Naive thymus-derived CD8-positive, alpha-beta T cell (primary cell): ENCODE measurements at places on chromosomes 16 and 17.

DNA sequence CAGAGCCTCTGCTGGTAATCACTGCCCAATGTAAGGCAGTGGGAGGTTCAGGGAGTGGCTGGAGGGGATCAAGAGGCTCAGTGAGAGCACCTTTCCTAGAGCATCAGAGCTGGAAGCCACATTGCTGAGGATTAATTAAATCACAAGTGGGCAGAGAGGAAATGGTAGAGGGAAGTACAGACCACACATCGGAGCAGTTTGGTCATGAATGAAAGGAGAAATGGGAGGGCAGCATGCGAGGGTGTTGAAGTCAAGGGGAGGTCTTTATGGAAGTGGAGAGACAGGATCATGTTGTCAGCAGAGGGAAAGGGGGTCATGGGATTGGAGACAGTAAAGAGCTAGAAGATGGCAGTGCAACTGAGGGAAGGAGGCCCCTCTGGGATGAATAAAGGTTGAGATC is 2.3 kb downstream of the CCL17 start:
- no peak for DNase-seq

- no peak for DNase-seq
These were observed 591.7 kb downstream of the MAF start for GRCh38 chr16:79008869-79009179.

DNA sequence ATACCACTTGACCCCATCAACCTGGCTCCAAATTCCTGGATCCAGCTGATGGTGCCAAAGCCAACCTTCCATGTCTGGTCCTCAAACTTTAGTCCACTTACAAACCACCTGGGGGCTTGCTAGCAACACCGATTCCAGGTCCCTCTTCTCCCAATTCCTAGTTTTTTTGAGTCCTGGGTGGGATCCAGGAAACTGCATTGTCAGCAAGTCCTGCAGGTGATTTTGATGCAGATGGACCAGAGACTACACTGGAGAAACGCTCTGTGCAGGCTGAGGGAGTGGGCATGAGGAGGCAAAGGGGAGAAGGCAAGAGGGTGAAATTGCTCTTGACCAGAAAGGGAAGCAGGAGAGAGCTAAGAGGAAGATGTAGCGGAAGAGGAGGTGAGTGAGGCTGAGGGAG is 21.0 kb upstream of the NOS2 start:
- DNase-seq: no peak

- DNase-seq: no peak
These were observed 11.0 kb downstream of the ITGAM start for GRCh38 chr16:31270795-31271194.

- DNase-seq: no peak
These were observed 1.1 kb downstream of the HEATR9 start for GRCh38 chr17:35867574-35867973.

DNA sequence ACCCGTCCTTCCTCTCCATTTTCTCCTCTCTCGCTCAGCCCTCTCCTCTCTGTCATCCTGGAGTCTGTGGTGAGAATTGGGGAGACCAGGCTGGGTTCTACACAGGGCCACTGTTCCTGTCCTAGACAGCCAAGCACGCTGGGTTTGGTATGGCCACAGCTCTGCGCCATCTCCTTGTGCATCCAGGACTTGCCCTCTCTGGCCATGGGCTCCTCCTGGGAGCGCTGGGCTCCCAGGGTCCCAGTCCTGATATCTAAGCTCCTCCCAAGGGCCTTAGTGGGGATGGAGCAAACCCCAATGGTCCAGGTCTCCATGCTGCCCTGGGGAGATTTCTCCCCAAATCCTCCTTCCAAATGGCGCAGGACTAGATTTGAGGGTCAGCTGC is 27.2 kb upstream of the ITGA3 start:
- no peak for DNase-seq

DNA sequence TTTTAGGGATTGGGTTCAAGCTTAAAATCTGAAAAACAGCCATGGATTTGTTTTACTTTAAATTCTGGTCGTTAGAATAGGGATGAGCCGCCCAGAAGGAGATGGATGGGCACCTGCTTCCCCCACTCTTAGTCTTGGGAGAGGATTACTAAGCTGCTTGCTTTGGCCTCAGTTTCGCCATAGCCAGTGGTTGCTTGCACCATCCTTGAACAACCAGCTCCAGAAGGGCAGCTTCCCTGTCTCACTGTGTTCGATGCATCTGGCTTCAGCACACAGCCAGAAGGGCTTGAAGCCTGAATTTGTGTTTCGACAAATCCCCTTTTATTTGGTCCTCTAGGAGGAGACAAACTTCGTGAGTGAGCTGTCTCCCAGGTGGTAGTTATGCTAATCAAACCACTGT is 7.1 kb downstream of the CYB5D2 start:
- DNase-seq: no peak

GRCh38 chr16:13351601-13352217 is 450.3 kb downstream of the SHISA9 start:
- DNase-seq: no peak

- no peak for DNase-seq
These were observed 269.6 kb downstream of the SNX29 start for GRCh38 chr16:12245921-12246720.

DNA sequence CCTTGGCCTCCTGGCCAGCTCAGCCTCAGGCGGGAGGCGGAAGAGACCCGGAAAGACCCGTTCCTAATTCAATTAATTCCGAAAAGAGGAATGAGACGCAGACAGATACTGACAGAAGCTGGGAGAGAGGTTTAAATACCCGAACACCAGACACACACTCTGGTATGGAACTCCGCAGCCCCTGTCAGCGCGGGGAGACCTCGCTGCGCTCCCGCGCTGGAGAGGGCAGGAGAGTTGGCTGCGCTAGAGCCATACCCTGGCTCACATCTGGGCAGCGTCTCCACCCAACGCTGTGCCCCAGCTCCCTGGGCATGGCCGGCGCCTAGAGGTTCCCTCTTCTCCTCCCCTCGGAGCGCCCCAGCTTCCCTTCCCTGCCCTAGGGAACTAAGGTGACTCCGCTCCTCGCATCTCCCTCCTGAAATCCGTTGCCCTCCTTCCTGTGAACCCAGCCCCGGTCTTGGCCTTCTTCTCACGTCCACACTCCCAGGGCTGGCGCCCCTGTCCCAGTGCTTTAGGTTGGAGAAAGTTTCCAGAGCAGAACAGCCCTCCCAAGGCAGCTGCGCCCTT is 8.0 kb downstream of the NEUROD2 start:
- DNase-seq: no peak

DNA sequence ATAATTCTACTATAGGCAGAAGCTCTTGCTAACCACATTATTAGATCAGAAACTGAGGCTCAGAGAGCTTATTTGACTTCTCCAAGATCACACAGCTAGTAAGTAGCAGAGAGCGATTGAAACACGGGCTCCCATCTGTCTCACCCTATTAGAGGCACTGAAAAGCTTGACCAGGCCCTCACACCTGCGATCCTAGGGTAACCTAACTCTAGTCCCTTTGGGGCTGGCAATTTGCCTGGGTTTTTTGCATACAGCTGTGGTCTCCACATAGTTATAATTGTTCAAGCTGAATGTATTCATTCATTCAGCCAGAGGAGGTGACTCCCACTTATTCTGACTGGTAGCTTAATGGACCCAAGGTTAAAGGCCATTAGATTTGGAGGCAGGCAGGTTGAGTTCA is 121.2 kb downstream of the ANKFN1 start:
- no peak for DNase-seq

DNA sequence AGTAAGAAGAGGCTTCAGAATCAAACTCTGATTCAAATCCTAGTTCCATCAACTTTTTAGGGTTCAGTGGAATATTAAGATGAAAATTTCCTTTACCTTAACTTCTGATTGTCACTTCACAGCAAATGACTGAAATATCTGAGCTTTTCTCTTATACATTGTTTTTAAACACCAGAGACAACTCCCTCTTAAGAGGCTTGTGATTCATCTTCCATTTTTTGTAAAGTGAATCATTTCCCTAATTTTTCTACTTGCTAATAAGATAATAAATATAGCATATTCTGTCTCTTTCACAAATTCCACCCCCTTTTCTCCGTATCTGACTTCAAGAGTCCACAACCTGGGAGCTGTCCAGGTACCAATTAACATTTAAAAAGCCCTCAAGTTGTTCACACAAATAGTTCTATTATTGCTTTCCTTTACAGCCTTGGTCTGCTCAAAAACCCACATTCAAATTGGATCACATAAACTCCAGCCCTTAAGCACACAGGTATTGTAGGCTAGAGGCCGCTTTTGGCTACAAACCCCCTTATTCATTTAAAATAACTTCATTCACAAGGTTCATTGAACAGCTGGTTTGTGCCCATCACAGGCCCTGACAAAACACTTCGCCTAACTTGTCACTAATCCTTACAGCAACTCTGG is 14.1 kb upstream of the UTP6 start:
- DNase-seq: no peak

DNA sequence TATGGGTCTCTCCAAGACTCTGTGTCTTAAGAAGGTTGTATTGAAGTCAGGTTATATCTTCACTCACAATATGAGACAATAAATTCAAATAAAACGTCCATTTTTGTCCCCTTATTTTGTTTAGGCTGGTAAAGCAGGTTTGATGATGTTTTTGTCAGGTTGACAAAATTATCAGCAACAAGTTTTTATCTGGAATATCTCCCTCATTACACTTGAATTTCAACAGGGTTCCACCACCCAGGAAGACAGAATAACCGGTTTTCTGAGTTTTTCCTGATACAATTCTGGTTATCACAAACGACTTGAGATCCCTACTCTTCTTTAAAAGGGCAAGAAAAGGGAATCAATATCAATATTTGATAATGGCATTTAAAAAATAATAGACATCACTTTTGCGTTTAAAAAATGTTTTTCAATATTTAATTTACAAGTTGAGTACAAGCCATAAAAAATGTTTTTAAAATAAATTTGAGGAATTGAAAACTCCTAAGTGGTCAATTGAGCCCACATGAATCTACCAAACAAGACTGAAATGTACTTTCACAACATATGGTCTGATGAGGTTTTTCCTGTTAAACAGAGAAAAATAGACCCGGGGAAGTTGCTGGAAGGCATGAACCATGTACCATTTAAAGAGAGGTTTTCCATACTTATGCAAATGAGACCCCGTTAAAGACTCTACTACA is 1.4 kb upstream of the ATP6V0A1 start:
- no peak for DNase-seq

GRCh38 chr17:58007781-58008706 is 998 bp upstream of the SRSF1 start:
- no peak for DNase-seq

GRCh38 chr16:69888005-69888590 is 63.0 kb upstream of the CLEC18A start:
- no peak for DNase-seq

GRCh38 chr17:44575403-44575802 is 18.1 kb downstream of the FZD2 start:
- no peak for DNase-seq

GRCh38 chr16:77250400-77250799 is 51.2 kb downstream of the SYCE1L start:
- no peak for DNase-seq

DNA sequence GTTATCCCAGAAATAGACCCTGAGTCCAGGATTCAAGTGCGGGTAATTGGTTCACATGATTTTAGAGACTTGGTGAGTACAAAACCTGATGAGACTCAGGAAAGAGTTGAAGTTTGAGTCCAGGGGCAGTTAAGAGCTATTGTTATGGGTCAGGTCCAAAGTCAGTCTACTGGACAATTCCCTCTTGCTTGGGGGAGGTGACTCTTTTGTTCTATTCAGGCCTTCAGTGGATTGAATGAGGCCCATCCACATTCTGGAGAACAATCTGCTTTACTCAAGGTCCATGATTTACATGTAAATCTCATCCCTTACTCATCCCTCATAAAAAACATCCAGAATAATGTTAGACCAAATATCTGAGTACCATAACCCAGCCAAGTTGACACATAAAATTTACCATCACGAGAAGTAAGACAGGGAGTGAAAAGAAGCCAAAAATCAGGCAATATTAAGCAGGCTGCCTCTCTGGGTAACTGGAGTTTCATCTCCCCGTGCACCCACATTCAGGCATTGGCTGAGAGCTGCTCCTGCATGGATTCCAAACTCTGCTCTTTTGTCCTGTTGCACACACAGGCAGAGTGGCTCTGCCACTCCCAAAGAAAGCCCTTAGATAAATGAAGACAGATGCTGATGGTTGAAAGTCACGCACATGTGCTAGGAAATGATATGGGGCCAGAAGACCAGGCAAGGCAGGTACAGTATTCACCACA is 156.0 kb upstream of the SALL1 start:
- DNase-seq: no peak

GRCh38 chr16:88320947-88321634 is 61.7 kb upstream of the ZNF469 start:
- DNase-seq: no peak

GRCh38 chr17:2916461-2916860 is 120.2 kb downstream of the RAP1GAP2 start:
- no peak for DNase-seq

DNA sequence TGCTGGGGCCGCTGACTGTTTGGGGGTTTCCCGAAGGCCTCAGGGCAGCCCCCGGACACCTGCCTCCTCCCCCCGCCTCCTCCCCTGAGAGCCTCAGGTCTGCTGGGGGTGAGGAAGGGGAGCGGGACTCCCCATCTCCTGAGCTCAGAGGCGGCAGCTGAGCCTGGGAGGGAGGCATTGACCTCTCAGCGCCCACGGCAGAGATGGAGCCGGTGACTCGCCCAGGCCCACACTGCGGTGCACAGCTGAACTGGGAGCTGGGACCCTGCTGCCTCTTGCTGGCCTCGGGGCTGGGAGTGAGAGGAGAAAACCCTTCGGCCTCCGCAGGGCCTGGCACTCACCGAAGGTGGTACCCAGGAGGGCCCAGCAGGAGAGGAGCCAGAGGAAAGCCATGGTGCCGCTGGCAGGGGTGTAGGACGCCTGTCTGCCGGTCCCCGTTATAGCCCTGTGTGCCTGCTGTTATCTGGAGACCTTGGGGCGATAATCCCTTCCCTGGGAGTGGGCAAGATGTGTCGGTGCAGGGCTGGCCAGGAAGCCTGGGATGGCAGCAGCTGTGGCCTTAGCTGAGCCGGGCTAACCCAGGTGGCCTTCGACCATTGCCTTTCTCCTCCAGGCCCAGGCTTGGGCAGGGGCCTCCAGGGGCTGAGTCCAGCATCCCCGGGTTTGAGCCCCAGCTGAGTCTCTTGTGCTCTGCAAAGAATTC is at the start of gene CTRB2:
TSS of gene CTRB2 (minus strand) at position 413 of the 703 bp plus-strand sequence. CDS start at position 393, 20 bp downstream.
- no peak for DNase-seq

DNA sequence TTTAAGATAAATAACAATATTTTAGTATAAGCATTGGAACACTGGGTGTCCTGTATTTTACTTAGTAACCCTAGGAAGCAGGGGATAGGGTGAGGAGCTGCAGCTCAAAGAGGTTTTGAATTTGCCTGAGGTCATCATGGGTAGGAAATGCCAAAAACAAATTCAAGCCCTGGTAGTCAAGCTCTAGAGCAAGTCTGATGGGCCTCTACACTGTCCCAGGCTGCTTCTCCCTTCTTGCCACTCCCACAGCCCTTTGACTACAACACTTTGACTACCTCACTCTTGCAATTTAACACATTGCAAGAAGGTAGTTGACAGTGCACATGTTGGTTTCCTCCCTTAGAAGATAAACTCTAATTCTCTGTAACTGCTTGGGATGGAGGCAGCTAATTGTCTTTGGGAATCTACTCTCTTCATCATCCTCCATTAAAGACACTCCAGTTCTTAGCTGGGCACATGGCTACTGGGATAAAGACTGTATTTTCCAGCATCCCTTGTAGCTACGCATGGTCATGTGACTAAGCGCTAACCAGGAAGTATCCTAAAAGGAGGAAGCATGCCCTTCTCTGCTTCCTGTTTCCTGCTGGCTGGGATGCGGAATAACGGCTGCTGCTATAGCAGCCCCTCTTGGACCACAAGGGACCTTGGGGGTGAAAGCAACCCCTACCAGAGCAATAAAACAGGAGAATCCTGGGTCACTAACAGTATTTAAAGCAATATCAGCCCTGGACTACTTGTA is 30.7 kb upstream of the SSTR2 start:
- DNase-seq: no peak

GRCh38 chr16:47617732-47618131 is 156.6 kb downstream of the PHKB start:
- DNase-seq: no peak
